ENCODE measurements at places on chromosomes 4 and X.

DNA sequence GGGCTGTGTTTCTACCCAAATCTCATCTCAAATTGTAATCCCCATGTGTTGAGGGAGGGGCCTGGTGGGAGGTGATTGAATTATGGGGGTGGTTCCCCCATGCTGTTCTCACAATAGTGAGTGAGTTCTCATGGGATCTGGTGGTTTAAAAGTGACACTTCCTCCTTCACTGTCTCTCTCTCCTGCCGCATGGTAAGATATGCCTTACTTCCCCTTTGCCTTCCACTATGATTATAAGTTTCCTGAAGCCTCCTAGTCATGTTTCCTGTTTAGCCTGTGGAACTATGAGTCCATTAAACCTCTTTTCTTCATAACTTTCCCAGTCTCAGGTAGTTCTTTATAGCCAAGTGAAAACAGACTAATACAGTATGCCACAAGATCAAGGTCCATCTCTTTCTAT lies 70.0 kb upstream of the MSX1 start:
- no peak for DNase-seq

DNA sequence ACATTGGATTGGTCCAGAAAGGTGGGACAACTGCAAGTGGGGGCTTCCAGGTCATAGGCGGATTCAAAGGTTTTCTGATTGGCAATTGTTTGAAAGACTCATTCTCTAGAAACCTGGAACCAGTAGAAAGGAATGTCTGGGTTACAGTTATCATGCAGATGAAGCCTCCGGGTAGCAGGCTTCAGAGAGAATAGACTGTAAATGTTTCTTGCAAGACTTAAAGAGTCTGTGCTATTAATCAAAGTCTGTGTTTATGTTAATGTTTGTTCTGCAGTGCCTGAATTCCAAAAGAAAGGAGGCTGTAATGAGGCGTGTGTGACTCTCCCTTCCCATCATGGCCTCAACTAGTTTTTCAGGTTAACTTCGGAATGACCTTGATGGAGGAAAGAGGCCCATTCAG lies 43.9 kb upstream of the GC start:
- DNase-seq, result no peak

DNA sequence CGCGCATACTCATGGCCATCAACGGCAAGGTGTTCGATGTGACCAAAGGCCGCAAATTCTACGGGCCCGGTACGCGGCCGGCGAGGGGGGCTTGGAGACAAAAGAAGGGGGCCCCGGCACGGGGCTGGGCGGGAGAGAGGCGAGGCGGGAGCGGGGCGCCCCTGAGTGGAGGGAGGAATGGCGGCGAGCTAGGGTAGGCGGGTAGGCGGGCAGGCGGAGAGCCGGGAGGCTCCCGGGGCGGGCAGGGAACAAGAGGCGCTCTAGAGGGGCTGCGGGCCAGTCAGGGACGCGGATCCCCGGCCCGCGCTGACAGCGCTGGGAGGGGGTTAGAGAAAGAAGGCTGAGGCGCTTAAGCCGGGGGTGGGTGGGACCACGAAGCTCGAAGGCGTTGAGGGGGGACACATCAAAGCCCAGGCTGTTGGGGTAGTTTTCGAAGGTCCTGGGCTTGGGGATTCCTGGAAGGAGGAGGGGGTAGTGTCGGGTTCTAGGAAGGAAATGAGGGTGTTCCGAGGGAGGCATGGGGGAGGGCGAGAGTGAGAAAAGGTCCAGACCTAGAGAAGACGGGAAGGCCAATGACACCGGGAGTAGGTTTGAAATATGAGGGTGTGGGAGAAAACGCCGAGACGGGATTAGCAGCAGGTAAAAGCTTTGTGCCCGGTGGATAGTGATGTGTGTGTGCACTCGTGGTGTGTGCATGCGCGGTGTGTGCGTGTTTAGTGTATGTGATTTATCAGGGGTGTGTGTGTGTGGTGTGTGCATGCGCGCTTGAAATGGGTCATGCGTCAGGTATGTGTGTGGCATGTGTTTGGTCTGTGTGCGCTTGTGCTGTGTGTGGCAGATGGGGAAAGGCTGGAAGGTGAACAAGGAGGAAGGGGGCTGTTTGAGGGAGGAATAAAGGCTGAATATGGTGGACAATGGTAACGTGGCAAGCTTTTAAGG lies 807 bp downstream of the PGRMC1 start:
- DNase-seq, result peak; percentile 3

DNA sequence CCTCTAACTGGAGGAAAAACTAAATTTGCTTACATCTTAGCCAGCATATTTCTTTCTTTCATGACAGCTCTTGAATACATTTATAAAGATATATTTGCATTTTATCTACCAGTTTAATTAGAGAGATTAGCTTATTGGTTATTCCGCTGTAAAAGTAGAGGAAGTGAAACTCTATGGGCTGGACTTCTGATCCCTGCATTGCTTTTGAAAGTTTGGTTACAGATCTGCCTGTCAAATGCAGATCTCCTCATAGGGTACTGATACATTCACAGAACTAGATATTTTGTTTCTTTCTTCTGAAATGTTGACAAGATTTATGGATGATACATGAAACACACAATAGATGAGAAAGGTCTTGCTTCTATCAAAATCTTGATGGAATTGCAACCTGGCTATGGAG lies 581.4 kb upstream of the AADAT start:
- no peak for DNase-seq

DNA sequence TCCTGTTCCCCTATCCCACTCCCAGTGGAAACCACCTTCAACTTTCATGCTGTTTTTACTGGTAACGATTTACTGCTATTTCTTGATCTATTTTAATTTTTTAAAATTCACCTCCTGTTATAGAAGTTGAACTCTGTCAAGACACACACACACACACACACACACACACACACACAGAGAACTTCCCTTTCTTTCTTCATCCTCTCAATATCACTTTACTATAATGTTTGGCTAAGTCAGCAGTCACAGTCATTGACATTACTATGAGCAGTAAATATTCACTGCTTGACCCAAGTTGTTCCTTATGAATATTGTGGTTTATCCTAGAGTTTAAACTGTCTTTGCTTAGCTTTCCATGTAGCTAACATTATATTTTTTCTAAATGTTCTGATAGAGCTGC lies 24.0 kb upstream of the SGMS2 start:
- DNase-seq, result no peak

DNA sequence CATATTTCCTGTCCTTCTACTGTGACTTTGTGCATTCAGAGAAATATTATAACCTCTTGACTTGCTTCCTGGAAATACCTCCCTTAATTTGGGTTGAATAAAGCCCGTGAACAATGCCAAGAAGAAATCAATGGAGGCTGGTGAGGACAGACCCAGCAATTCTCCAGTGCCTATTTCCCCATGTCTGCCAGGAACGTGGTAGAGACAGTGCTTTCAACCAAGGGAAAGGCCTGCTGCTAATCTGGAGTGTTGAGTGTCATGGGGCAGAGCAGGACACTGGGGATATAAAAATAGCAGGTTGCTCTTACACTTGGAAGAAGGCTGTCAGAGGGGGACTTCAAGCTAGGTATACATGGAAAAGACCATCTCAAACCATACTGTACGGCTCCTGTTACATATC lies 19.9 kb downstream of the TSC22D3 start:
- DNase-seq, result no peak

DNA sequence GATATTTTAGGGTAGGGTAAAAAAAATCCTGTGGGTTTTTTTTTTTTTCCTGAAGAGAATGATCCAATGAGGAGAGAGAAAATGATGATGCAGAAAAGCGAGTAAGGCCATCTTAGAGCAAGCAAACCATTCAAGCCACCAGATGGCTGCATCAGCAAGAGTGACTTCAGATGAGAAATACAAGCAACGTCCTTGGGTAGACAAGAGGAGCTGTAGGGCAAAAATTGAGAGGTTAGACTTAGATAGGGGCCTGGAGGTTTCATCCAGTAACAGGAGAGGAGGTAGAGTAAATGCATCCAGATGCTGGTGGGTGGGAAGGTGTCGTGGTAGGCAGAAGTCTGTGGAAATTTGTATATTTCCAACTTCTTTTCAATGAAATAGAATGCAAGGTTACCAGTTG lies 14.6 kb downstream of the FTHL17 start:
- no peak for DNase-seq

All from CD8-positive, alpha-beta memory T cell (primary cell).